Left lung (tissue), 14 donors: ENCODE measurements at places on chromosomes 1 and 21. TPM values are rescaled to one million over a fixed set of nuclear protein-coding genes. Genes with fewer than 3 reads are reported as not detected.
A peak's percentile ranks its signal among the peaks of the same experiment; 100 is the strongest.

- H3K4me3 ChIP-seq: no peak overlapping the region
- no peaks in the 10 kb centered on the region for H3K27me3 ChIP-seq
- no peaks in the 10 kb centered on the region for H3K36me3 ChIP-seq
- DNase-seq: no peak
- peaks cover 27% of the 10 kb centered on the region for H3K4me1 ChIP-seq
These were observed 9.9 kb upstream of the HLCS start for GRCh38 chr21:36976228-36976861.

The OR2G6 gene
- polyA plus RNA-seq: not detected

The GJA5 gene
- polyA plus RNA-seq: 71.4 TPM

- peak; percentile 31 for DNase-seq
- no peaks in the 10 kb centered on the region for H3K27me3 ChIP-seq
- H3K4me1 ChIP-seq: peaks cover 55% of the 10 kb centered on the region
- peak overlapping the region; percentile 64 for H3K4me3 ChIP-seq
- no peaks in the 10 kb centered on the region for H3K36me3 ChIP-seq
These were observed 670 bp downstream of the COX20 start for GRCh38 chr1:244836135-244836521.

DNA sequence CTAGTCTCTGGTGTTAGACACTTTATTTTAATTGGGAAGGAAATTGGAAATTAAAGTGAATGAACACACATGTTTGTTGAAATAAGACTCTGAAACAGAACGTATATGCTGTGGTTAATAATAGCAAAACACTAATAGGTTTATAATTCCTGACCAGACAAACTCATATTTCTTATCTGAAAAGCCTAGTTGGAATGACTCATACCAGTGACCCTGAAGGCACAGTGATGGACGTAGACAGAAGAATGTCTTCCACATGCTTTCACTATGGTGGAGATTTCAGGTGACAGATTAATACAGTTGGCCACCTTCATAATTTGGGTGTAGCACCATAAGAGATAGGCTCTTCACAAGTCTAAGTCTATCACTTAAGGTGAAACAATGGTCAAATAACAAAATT, 83.0 kb upstream of the COL11A1 start:
- DNase-seq: no peak
- no peaks in the 10 kb centered on the region for H3K4me1 ChIP-seq
- H3K4me3 ChIP-seq: no peak overlapping the region
- no peaks in the 10 kb centered on the region for H3K36me3 ChIP-seq
- no peak overlapping the region for H3K27ac ChIP-seq
- no peaks in the 10 kb centered on the region for H3K27me3 ChIP-seq
